ENCODE measurements at places on chromosomes 1 and 21.

DNA sequence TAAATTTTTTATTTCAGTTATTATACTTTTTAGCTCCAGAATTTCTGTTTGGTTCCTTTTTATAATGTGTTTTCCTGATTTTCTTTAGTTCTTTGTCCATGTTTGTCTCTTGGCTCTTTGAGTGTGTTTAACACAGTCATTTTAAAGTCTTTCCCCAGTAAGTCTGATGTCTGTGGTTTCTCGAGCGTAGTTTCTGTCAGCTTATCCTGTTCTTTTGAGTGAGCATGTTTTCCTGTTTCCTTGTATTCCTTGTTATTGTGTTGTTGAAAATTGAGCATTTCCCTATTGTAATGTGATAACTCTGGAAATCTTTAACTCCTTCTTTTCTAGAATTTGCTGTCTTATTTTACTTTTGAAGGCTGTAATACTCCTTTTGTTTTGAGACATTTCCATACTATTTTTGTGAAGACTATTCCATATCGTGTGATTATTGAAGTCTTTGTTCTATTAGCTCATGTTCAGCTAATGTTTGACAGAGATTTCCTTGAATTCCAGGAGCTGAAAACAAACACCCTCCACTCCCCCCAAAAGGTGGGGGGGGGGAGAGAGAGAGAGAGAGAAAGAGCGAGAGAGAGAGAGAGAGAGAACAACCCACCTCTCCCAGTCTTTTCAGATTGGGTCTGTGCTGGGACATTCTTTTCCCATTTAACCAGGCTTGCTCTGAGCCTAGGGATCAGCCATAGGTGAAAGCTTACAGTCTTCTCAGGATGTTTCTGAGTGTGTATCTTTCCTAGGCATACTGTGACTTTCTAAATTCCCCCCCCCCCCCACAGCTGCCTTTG lies 38.3 kb downstream of the SDCCAG8 start:
- DNase-seq, result no peak

- peak; percentile 84 for DNase-seq
These were observed 20.9 kb upstream of the ZNF678 start for GRCh38 chr1:227542153-227543120.

GRCh38 chr1:44652445-44653106 lies 21.7 kb downstream of the TMEM53 start:
- peak; percentile 66 for DNase-seq

DNA sequence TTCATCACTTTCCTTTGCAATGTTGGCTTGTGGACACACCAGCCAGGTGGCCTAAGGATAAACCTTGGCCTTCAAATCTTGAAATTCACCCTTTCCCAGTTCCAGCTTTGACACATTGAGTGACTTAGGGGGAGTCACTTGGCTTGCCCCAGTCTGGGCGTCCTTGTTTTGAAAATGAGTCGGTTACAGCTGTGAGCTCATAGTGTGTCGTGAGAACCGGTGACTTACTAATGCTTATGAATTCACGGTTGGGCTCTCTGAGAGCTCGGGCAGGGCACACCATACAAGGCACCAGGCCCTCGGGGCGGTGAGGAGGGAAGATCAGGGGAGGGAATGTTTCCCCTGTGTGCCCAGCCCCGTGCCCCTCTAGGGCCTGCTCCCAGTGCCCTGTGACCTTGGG lies 126.9 kb upstream of the TMPRSS2 start:
- DNase-seq, result no peak

DNA sequence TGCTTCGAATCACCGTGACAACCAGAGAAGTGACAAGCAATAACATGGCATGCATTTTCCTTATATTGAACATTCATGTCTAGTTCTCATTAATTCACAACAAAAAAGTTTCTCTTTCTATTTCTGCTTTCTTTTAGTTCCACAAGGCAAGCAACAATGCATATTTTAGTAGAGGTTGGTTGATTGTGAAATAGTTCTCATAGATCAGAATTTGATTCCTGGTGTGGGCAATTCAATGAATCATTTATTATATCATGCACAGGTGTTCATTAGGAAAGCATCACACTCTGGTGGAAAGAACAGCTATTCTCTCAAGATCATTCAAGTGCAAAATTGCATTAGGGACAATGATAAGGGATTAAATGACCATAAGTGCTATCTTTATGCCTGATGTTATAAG lies 980.9 kb downstream of the BRINP3 start:
- no peak for DNase-seq

- no peak for DNase-seq
These were observed 136.3 kb downstream of the ACTL8 start for GRCh38 chr1:17891205-17892110.

GRCh38 chr1:77888081-77888780 lies at the start of gene NEXN:
NEXN (plus strand) TSS chr1:77888624; CDS start chr1:77916107, 27,483 bp downstream.
- DNase-seq, result peak; percentile 0
